ENCODE measurements at places on chromosomes 4 and X.

GRCh38 chr4:33013282-33013681, 2293.1 kb downstream of the PCDH7 start:
- DNase-seq, result no peak

DNA sequence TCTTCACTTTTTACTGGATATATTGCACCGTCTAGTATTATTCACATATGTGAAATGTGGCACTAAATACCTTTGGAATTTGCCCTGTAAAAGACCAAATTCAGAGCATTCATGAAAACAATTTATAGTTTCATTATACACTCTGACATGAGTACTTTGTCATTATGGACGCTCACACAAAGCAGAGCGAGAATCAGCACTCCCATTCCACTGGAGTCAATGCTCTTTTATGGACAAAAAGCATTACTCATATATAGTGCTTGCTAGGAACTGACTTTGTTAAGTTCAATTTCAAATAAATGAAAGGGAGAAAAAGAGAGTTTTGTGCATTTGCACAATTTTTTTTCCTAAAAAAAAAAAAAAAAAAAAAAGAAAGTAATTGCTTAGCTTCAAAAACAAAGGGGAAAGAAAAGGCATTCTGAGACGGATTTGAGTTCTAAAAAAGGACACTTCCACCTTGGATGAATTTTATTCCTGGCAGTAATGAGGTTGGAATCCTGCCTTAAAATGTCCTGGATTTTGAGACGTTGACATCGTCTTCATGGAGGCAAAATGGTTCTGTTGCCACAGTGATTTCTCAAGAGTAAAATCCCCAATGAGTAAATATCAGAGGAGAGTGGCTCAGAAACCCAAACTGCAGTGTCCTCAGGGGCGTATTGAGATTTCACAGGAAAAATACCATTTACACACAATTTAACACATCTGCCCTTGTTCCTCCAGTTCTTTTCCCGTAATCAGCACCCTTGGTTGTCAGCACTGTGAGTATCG, 34.8 kb downstream of the CCDC149 start:
- DNase-seq, result no peak

GRCh38 chr4:33739884-33740632, 2504.3 kb downstream of the ARAP2 start:
- DNase-seq, result no peak

DNA sequence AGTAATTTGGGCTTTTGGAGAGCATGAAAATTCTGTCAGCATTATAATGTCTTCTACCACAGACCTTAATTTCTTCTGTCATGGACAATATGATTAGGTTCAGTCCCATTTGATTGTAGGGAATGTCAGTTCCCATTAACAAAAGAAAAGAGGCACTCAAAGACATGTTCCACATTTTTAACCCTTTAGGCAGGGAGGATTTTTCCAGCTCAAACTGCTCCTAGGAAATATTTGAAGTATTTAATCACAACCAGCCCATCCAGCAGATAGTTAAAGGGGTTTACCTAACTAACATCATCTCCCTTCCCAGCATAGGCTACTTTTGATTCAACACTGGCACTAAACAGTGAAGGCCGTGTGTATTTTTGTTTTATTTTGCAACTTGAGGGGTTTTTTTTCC, 256.0 kb downstream of the DHX15 start:
- no peak for DNase-seq

DNA sequence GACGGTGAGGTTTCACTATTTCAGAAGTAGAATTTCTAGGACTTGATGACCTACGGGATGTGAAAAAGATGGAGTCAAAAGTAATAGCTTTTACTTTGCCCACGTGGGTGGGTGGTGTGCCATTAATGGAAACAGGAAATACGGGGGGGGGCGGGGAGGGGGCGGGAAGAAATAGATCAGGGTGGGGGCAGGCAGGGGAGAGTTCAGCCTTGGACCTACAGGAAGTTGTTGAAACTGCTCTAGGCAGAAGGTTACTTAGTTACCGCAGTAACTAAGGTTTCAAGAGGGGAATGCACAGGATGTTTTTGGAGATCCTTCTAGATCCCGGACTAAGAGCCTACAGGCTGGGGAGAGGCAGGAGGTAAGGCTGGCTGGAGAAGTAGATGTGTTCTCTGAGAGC, 3.6 kb upstream of the FHL1 start:
- no peak for DNase-seq

- no peak for DNase-seq
These were observed 16.9 kb upstream of the OCIAD1 start for GRCh38 chr4:48813964-48814363.

DNA sequence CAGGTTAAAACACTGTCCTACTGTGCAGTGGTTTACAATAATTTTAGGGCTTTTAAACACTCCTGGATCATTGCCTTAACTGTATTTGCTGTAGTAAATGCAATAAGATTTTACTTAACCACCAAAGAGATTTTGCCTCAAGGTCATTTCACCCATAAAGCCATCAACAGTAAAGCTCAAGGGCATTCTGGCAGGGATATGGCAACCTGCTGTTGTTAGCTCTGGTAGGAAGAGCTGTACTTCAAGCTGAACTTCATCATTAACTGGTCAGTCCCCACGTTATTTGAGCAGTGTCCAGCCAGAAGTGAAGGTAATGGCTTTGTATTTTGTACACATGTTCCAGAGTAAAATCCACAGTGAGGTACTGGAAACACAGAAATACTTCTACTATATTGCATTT, 26.9 kb upstream of the MAOA start:
- DNase-seq, result no peak

GRCh38 chr4:89303177-89303576, 4.4 kb downstream of the GPRIN3 start:
- DNase-seq, result no peak

- no peak for DNase-seq
These were observed 1.2 kb downstream of the SPCS3 start for GRCh38 chr4:176320976-176321361.

GRCh38 chrX:134520860-134521390, 61.0 kb downstream of the HPRT1 start:
- DNase-seq, result no peak

DNA sequence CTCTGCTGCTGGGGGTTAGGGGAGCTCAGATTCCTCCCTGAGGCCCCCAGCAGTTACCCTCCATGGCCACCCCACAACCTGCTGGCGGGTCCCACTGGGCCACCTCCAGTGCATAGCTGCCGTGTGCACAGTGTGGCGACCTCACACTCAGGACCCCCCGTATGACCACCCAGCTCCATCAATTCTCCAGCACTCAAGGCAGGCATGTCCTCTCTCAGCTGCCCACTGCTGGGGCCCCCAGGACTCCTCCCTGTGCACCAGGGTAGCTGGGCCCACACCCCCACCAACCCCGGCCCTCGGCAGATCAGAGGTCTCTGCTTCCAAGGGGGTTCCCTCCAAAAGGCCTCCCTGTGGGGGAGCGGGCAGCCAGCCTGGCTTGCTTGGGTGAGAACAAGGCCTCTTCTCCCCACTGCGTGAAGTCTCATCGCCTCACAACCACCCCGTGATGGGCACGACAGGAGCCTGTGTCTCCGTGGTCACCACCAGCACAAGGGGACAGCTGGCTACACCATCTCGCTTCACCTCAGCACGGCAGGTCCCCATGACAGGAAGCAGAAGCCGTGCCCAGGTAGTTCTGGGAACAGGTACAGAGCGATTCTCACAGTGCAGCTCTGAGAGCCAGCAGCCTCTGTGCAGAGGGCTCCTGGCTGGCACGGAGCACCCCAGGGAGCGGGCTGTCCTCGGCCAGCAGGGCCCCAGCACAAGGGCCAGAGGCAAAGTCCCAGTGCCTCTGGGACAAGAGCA, 4.6 kb upstream of the HAUS3 start:
- no peak for DNase-seq

GRCh38 chr4:151991884-151992167, 231.0 kb upstream of the GATB start:
- DNase-seq, result no peak

DNA sequence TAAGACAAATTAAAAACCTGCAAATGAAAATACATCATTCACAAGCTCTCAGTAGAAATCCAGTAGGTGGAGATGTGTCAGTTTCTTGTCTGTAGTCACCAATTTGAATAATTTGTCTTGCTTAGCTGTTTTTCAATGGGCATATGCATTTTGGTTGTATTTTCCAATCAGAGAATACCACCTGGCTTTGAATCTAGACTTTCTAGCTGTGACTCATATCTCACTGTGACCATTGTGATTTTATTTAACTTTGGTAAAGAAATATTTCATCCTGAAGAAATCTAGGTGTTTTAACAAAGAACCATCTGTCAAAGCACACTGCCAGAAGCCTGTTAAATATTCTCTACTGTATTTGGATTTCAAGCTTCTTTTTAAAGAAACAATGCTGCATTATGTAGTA, 1650.6 kb upstream of the IGFBP7 start:
- DNase-seq, result no peak

DNA sequence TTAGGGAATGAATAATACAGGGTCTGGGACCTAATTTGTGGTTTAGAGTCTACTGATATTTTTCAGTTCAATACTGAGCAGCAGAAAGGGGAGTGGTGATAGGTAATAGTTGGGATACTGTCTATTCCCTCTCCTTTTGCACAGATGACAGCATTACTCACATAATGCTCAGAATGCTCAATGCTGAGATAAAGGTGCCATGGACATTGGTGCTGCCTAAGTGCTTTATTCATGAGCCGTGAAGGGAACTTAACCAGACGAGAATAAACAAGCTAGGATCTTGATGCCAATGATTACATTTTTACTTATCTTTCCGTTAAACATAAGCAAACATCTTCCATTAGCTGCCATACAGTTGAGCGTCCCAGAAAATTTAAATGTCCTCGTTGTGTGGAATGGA, 75.6 kb downstream of the STK32B start:
- no peak for DNase-seq

DNA sequence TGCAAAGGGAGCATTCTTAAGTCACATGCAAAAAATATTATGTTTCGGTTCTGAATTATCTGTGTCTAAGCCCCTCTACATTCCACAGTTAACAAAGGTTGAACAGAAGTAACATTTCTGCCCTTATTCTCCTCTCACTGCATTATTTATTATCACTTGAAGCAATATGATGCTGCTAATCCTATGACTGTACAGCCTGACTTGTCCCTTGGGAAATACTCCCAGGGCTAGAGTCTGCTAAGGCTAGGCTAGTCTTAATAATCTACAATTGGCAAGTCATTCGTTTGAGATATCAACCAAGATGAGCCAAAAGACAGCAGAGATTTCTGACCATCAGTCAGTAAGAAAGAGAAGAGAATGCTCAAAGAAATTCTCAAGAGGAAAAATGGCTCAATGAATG, 226.9 kb upstream of the HCCS start:
- no peak for DNase-seq

GRCh38 chr4:42710329-42710728, 53.4 kb upstream of the ATP8A1 start:
- no peak for DNase-seq

DNA sequence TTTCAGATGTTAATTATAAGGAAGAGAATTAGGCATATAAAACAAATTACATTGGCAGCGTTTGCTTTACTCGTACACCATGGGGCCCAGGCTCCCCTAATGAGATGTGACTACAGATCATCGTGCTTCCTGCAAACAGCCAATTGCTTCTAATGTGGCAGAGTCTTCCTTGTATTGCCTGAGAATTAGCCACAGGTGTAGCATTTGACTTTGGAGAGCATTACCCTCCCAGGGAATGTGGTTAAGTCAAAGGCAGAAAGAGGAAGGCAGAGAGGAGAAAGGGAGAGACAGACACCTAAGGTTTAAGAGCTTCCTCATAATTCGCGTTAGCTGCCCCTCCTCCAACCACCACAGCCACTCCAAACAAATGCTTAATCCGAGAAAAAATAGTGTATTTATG, 97.0 kb downstream of the MID1IP1 start:
- no peak for DNase-seq

DNA sequence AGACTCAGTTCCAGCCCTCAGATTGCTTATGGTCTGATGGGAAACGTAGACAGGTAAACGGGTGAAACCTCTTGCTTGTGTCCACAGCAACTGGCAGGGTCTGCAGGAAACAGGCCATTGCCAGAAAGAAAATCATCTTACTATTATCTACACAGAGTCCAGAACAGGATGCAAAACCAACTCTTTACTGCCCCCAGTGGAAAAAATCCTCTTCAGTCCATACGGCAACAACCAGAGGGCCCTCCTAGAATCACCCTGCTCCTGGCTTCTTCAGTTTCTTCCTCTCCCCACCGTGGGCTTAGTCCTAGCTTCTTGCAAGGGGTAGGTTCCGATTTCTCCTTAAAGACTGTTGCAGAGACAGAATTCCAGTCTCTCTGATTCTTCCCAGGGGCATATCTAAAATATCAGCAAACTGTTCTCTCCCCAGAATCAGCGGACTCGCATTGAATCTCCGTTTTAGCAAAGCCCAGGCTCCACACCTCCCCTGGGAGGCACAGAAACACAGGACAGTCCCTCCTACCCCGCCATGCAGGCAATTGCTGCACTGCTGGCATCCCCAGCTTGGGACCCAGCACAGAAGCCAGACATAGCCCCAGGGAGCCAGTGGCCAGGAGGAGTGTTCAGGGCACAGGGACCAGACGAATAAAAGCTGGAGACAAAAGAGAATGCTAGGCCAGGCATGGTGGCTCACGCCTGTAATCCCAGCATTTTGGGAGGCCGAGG, 41.0 kb upstream of the SH3RF1 start:
- DNase-seq, result no peak

DNA sequence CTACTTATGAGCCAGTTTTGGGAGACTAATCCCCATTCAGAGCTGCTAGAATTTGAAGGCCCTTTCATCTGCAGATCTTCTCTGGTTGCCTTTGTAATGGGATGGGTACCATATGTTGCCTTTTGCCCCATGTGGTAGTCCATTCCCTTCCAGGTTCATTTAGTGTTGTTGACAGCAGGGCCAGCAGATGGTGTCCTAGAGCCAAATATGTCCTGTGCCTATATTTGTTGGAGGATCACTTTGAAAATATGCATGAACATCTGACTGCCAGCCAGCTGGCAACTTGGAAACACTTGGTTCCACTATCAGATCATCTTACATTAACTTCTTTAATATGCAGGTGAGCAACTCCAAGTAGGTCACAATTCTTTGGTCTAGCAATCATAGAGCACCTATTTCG, 30.4 kb downstream of the CFAP299 start:
- DNase-seq, result peak; percentile 15

- no peak for DNase-seq
These were observed 11.6 kb upstream of the PYURF start for GRCh38 chr4:88535090-88535755.

- no peak for DNase-seq
These were observed 135.3 kb downstream of the SHROOM3 start for GRCh38 chr4:76570141-76570973.

- no peak for DNase-seq
These were observed 13.0 kb downstream of the SMARCA1 start for GRCh38 chrX:129510331-129510730.

- no peak for DNase-seq
These were observed 41.4 kb downstream of the ARHGEF9 start for GRCh38 chrX:63743596-63743995.

- no peak for DNase-seq
These were observed 86.0 kb upstream of the NPFFR2 start for GRCh38 chr4:71945791-71946190.
